ENCODE measurements at places on chromosomes 1 and 21. TPM values are rescaled to one million over a fixed set of nuclear protein-coding genes. Genes with fewer than 3 reads are reported as not detected.
A peak's percentile ranks its signal among the peaks of the same experiment; 100 is the strongest.

DNA sequence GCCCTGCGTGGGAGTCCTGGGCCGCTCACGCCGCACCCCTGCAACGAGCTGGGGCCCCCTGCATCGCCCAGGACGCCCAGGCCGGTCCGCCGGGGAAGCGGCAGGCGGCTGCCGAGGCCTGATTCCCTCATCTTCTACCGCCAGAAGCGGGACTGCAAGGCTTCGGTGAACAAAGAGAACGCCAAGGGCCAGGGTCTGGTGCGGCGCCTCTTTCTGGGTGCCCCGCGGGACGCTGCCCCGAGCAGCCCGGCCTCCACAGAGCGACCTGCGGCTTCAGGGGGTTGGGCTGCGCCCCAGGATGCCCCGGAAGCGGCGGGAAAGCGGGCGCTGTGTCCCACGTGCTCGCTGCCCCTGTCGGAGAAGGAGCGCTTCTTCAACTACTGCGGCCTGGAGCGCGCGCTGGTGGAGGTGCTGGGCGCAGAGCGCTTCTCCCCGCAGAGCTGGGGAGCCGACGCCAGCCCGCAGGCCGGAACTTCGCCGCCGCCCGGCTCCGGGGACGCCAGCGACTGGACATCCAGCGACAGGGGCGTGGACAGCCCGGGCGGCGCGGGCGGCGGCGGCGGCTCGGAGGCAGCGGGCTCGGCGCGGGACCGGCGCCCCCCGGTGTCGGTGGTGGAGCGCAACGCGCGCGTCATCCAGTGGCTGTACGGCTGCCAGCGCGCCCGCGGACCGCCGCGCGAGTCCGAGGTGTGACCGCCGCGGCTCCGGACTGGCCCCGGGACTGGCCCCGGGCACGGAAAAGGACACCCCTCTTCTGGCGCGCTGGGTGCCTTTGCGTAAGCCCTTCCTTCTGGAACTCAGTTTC, 2.7 kb downstream of the FAM110D start:
- DNase-seq: peak; percentile 82

DNA sequence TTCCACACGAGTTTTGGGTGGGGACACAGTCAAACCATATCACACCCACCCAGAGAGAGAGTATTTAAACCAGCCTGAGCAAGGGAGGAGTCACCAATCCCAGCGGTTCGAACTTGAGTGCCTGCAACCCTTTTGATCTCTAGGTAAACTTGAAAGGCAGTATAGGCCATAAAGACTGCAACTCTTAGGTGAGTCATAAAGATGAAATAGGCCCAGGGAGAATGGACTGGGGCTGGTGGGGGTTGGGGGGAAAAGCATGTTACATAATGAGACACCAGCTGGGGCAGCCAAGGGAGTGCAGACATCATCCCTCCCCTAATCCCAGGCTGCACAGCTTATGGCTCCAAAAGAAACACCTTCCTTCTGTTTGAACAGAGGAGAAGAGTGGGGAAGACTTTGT, 99.8 kb upstream of the LHX8 start:
- DNase-seq: no peak

Gene RYR2
- total RNA-seq: 31.2 TPM

Gene COL11A1
- 164 TPM for total RNA-seq

DNA sequence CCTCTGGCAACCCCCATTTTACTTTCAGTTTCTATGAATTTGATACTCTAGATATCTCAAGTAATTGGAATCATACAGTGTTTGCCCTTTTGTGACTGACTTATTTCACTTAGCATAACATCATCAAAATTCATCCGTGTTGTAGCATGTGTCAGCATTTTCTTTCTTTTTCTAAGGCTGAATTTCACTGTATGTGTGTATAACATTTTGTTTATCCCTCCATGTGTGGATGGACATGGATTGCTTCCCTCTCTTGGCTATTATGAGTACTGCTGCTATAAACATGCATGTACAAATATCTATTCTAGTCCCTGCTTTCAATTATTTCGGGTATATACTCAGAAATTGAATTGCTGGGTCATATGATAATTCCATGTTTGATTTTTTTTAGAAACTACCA, 97.3 kb downstream of the MAP3K21 start:
- DNase-seq: no peak

DNA sequence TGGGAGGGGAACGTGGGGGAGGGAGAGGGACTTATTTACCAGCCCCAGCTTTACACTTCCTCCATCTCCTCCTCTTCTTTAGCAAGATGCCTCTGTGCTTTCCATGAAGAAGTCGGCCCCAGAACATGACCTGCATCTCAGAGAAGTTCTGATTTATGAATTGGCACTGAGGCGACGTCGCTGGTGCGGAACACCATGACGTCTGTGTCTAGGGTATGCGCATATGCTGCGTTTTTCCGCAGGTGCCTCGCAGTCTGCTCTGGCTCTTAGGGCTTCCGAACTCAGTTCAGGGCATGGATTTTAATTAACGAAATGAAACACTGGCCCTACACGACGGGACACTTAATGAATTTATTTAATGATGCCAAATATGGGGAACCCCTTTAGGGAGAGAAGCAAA, 510.3 kb downstream of the SMYD3 start:
- DNase-seq: no peak

Gene ADAMTS5
- 9.8 TPM for total RNA-seq

DNA sequence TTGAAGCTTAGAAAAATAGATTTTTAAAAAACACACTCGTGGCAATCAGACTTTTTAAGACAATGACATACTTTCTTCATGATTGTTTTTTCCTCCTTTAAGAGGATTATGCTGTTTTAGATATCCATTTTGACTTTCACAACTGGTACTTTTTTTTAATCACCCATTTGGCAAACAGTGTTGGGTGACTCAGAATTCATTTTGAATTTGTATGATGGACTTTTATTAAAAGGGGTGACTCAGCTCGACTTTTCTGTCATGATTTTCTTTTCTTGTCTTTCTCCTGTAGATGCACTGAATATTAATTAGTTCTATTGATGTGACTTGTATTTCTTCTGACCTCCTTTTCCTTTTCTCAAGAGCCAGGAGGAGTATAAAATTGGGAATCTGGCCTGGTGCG, 44.7 kb downstream of the FMN2 start:
- DNase-seq: no peak

GRCh38 chr1:232886271-232886670, 64.1 kb upstream of the NTPCR start:
- no peak for DNase-seq

Gene NMNAT2
- 20.8 TPM for total RNA-seq

GRCh38 chr1:93081716-93082115, 2.6 kb downstream of the MTF2 start:
- peak; percentile 15 for DNase-seq

- no peak for DNase-seq
Measured at GRCh38 chr1:46133181-46133658, 791 bp upstream of the PIK3R3 start.

DNA sequence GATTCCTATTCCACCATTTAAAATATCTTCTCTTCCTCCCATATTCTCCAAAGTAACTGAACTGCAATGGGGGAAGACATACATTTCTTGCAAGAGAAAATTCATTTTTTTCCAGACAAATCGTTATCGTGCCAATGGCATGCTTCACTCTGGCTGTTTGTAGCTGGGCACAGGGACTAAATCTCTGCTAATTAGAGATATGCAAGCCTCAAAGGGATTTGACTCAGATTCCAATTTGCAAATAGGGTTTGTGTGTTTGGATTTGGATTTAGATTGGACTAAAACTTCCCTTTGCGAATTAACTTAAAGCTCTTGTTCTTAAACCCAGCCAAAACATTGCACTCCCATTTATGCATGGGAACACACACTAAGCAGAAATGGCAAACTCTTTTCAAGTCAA, 276.2 kb upstream of the DUSP10 start:
- no peak for DNase-seq

- no peak for DNase-seq
Measured at GRCh38 chr1:67135354-67135753, 584 bp upstream of the C1orf141 start.

Gene MYBPH
- total RNA-seq: not detected

DNA sequence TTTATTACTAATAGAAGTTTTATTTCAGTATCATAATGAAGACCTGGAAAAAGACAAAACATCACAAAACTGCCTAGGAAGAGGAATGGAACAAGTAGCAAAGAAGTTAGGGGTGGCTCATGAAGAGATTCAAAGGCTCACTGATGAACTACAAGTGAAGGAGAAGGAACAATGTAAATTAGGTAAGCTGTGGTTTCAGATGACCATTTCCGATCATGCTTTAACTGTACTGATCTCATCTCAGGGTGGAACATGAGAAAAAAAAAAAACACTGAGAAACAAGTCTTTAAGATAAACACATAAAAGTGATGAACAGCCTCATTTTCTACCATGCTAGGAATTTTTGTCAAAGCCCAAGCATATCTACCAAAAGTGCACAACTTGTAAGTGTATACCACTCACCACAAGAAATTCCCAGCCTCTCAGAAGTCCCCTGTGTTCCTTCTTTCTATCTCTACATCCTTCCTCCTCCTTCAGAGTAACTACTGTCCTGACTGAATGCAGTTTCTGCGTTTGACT, 19.6 kb downstream of the CCDC30 start:
- DNase-seq: no peak

GRCh38 chr1:40384887-40385286, 11.4 kb downstream of the SMAP2 start:
- no peak for DNase-seq

- DNase-seq: no peak
Measured at GRCh38 chr1:201944002-201944401, 2.3 kb downstream of the LMOD1 start.

Gene BEND5
- 9.1 TPM for total RNA-seq

GRCh38 chr1:20867847-20868246, 80.7 kb upstream of the HP1BP3 start:
- DNase-seq: no peak

GRCh38 chr1:34987018-34987417, 1.9 kb upstream of the TMEM35B start:
- no peak for DNase-seq

- no peak for DNase-seq
Measured at GRCh38 chr1:241507189-241507863, 12.2 kb downstream of the FH start.
